ENCODE measurements at places on chromosomes 6 and 20.

- DNase-seq = peak; percentile 93
Observed at GRCh38 chr6:17417817-17418216, 24.4 kb downstream of the CAP2 start.

DNA sequence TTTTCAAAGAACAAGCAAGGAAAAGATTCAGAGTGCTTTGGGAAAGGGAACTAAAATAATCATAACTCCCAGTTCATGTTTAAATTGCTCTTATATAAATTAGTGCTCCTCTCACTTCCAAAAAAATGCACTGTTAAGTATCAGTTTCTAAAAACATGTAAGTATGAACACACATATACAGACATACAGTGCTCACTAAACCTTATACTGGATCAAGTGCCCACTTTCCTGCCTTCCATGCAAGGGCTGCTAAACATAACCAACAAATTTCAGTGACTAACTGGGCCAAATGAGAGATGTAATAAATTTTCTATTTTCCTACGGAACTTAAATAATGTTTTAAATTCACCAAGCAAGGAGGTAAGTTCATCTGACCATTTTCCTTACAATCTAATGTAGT is 6.4 kb downstream of the TFAP2A start:
- DNase-seq = no peak

GRCh38 chr20:33847006-33847405 is 35.9 kb downstream of the CHMP4B start:
- DNase-seq = no peak

GRCh38 chr6:9272671-9273070 is 837.3 kb upstream of the SLC35B3 start:
- DNase-seq = no peak

GRCh38 chr6:152293404-152293803 is 343.8 kb downstream of the SYNE1 start:
- no peak for DNase-seq

DNA sequence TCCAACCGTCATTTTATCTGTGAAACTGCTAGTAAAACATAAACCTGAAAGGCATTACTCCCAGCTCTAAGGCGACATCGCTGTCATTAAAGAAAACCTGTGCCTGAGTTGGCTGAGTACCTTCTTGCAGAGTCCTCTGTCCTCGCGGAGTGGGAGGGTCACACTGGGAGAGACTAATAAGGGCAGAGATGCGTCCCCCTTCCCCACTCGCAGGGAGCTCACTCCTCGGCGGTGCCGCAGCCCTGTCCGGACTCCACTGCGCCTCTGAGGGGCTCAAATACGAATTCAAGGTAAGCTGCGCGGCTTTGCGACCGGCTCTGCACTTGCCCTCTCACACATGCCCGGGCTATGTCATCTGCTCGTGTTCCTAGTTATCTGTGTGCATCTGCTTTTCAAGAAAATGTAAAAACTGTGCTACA is at the start of gene COL19A1:
TSS of gene COL19A1 (plus strand) at position 206 of the 419 bp plus-strand sequence. CDS start 13,012 bp downstream, outside the sequence.
- DNase-seq = peak; percentile 4

DNA sequence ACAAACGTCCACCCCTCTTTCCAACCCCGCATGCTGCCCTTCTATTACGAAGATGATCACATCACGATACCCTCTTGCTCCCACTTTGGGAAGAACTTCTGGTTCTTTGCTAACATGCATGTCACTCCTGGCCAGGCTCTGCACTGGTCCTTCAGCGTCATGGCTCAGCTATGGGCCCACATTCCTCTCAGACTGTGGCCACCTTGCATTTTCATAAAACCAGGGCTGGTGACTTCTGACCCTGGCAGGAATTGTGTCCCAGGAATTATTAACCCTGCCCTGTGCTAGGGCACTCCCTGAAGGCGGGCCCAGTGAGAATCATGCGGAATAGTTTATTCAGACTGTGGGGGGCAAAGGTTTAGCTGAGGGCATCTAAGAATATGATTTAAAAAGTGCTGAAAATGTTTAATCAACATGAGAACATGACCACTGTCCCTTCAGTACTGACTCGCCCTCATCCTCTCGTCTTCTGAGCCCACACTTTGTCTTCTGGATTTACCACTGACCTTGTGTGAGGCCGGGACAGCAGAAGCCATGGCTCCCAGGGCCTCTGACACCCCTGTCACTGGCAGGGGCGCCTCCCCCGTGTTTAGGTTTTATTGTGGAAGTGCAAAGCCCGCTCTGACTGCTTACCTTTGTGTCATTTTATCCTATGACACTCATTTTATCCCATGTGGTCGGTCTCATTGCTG is 38.1 kb upstream of the THBS2 start:
- DNase-seq = no peak

DNA sequence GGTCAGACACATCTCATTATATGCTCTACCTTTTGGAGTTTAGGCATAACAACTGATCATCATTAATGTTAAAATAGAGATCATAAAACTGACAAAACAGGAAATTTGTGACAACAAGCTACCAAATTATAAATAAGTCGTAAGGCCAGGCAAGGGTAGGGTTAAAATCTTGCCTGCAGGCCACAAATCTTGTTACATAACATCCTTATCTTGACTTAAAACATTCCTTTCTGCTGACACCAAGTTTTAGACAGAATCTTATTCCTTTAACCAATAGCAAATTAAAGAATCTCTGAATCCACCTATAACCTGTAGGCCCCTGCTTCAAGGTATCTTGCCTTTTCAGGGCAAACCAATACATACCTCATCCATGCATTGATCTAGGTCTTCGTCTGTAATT is 32.5 kb upstream of the NKAIN2 start:
- no peak for DNase-seq

DNA sequence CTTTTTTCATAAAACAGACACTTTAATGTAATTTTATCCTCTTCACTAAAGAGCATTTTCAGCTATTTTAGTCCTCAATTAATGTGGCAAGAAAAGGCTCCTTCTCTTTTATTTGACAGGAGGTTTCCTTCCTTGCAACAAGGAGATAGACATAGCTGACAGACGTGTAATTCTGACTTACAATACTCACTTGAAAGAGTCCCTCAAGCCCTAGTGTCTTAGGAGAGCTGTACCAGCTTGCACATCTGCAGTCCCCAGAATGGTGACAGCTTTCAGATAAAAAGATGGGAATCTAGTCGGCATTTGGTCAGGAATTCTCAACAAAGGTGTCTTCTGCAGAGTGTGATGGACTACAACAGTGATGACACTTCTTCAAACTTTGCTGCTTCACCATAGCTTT is 603.7 kb upstream of the PTCHD4 start:
- no peak for DNase-seq

GRCh38 chr6:116359835-116360234 is 10.9 kb upstream of the DSE start:
- DNase-seq = no peak

GRCh38 chr6:6705915-6706675 is 117.6 kb downstream of the LY86 start:
- DNase-seq = no peak

DNA sequence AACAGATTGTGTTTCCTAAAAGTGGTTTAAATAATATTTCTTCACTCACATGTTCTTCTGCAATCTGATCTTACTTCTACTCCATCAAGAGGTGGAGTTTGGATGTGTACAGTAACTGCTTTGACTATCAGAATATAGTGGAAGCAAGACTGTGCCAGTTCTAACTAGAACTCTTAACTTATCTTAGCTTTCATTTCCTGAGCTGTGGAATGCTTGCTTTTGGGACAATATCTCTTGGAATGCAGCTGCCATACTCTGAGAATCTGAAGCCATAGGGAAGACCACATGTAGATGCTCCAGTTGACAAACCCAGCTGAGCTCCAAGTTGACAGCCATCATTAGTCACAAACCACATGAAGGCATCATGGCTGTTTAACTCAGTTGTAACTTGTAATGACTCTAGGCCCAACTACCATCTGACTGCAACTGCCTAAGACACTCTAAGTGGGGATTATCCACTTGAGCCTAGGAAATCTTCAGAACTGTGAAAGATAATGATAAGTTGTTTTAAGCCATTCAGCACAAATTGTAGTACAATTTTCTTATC is 40.8 kb upstream of the MAN1A1 start:
- DNase-seq = no peak

DNA sequence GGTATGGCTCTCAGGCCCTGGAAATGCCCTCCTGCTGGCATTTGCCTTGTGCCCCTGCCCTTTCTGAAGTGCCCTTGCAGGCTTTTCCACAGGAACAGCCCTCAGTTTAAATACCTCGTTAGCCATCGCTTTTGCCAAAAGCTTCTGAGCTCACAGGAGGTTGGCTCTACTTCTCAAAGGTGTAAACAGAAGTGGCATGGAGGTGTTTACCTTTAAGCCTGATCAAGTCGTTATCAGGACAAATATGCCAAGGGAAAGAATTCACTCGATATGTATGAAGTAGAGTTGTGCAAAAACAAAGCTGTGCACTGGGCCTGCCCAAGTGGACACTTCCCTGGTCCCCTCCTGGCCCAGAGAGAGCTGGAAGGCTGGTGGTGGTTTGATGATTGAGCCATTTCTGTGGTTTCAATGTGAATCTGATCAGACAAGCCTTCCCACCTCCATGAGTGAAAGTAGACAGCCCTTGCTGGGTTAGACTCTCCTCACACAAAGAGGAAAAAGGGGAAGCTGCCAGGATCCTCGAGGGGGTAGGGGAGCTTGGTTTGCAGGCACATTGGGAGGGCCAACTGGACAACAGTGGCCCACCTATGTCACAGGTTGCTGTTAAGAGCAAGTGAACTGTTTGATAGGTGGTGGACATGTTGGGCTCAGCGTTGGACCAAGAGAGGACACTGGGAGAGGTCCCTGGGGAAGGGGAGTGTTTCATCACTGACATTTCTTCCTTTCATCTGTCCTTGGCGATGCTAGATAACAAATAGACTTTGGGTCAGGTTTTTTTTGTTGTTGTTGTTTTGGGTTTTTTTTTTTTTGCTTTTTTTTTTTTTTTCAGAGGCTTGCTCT is 98.7 kb downstream of the ZDHHC14 start:
- DNase-seq = no peak

GRCh38 chr6:20868397-20869096 is 334.3 kb downstream of the CDKAL1 start:
- DNase-seq = no peak

DNA sequence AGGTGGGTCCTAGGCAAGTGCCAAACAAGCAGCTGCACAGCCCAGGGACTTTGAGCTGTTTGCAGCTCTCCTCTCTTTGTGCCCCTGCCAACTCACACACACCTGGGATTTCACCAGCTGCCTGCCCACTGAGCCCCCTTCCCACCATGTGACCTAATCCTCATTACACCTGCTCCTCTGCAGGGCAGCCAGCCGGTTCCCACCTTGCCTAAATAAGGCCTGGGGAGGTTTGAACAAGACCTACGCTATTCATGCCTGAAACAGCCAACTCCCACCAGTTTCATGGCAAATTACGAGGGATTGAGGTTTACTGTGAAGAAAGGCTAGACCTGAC is 92.6 kb upstream of the SOX4 start:
- DNase-seq = no peak

DNA sequence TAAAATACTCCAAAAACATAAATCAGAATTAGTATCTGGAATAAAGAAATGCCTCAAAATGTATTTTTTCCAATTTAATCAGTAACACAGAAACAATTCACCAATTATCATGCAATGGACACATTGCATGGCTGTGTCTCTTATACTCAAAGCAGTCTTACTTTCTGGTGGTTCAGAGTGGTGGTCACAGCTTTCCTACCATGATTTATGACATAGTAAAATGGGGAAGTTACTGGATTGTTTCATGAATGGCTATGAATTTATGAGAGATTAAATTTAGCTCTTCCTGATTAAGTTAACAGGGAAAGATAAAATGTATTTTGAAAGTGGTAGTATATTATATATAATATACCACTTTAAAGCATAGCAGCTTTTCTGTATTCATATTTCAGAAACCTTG is 331.5 kb upstream of the MAP3K7 start:
- no peak for DNase-seq

GRCh38 chr20:11499101-11499634 is 418.5 kb upstream of the BTBD3 start:
- DNase-seq = no peak

GRCh38 chr6:89351671-89352277 is 748 bp downstream of the UBE2J1 start:
- DNase-seq = no peak

DNA sequence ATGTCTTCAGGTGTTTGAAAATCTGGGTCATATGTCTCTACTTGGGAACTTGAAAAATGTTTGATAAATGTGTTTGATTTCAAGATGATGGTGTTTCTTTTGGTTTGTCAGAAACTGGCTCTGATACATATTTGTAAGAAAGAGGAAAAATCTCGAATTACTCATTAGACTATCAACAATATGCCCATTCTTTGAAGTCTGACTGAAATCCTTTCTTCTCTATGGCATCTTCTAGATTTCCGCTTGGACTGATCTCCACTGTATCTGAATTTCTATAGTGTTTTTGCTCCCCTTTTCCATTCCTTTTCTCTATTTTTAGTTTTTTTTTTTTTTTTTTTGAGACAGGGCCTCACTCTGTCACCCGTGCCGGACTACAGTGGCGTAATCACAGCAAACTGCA is 1096.5 kb downstream of the KIF16B start:
- no peak for DNase-seq

DNA sequence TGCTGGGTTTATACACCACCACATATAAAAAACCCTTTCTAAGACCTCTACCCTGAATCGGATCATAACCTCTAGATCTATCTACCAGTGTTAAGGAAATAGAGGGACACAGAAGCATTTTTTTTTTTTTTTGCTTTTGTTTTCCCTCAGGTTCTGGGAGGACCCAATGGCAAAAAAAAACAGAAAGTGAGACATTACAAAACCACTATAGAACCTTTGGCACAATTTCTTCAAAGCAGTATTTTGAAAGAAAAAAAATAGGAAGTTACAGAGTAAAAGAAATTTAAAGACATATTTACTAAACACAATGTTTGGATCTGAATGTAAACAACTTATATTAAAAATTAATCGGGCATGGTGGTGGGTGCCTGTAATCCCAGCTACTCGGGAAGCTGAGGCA is 1258.7 kb upstream of the GJE1 start:
- DNase-seq = no peak

DNA sequence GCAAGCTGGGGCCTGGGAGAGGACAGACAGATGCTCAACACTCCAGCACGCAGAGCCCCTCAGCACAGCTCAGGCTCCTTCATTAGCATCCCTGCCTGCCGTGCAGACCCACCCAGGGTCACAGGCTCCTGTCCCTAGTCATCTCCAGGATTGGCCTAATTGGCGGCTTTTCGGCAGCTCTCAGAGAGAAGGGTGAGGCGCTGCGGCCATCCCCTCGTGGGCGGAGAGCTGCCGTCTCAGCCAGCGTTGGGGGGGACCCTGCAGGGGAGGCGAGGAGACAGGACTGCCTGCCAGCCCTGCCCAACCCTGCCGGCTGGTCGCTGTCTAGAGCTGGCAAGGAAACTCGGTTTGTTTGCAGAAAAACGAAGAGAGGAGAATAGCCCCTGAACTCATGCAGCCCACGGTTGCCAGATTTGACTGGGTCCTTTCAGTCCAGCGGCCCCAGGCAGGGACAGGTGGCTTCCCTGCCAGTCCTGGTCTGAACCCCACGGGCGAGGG is 26.8 kb downstream of the BHLHE23 start:
- no peak for DNase-seq

GRCh38 chr6:35173044-35173426 is 31.9 kb upstream of the TCP11 start:
- no peak for DNase-seq

DNA sequence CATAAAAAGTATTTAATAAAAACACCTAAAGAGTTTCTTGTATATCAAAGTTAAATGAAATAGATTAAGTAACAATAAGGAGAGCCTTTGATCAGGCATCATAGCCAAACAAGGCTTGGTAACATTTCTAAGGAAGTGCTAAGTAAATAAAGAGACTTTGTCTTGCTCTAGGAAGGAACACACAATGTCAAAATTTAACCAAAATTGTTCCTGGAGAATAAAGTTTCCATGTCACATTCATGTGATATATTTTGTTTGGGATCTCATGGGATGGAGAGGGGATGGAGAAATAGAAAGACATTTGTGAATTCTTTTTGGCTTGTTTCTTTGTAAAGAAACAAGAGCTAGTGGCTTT is 201.9 kb upstream of the DTNBP1 start:
- DNase-seq = no peak

All from T47D (cell line).